ENCODE measurements at places on chromosomes 5 and 9.

DNA sequence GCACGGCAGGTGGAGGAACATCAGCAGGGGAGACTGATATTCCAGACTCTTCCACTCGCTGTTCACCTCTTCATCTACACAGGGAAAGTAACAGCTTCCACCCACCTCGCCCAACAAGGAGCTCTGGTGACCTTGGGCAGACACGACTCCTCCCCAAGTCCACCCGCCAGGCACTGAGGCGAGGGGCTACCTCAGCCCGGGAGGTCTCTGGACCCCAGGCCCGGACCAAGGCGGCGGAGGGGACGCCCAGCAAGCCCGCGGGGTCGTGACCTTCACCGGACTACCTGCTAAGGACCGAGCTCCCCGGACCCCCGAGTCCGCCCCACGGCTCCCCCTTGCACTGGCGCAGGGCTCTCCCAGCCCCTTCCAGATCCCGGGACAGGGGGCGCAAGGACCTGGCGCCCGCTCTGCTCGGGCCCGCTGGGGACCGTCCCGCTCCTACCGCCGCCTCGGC is 70.2 kb upstream of the LPCAT1 start:
- DNase-seq, result no peak

DNA sequence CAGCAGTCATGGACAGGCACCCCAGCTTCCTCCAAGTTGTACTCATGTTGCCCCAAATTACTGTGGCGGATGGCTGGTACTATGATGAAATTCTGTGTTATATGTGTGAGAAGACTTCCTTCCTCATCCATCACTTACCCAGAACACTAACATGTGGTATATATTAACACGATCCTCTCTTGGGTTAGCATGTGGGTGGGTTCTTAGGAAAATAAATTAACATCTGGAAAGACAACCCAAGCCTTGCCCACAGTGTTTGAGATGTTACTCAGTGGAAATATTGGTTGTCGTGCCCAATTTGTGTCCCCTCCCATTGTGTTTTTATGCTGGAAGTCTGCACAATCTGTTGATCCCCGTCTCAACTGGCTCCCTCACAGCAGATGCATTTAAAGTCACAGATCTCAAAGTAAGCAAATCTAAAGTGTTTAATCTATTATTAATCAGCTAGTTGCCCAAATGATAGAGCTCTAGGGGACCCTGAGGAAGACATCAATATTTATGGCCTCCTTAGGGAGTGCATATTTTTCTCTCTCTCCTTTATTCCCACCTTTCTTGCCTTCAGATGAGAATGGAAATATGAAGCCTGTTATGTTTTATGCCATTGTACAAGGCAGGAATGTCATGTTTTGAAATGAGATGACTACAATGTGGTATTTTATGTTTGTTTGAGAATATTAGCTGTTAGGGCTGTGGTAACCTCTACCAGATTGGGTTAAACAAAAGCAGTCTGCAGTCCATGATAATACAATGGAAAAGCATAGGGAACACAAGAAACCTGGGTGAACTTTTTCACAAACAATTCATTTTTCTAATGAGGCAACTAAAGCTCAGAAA is 93.9 kb downstream of the GRIA1 start:
- no peak for DNase-seq

GRCh38 chr9:6965566-6965965 is 207.8 kb downstream of the KDM4C start:
- DNase-seq, result no peak

DNA sequence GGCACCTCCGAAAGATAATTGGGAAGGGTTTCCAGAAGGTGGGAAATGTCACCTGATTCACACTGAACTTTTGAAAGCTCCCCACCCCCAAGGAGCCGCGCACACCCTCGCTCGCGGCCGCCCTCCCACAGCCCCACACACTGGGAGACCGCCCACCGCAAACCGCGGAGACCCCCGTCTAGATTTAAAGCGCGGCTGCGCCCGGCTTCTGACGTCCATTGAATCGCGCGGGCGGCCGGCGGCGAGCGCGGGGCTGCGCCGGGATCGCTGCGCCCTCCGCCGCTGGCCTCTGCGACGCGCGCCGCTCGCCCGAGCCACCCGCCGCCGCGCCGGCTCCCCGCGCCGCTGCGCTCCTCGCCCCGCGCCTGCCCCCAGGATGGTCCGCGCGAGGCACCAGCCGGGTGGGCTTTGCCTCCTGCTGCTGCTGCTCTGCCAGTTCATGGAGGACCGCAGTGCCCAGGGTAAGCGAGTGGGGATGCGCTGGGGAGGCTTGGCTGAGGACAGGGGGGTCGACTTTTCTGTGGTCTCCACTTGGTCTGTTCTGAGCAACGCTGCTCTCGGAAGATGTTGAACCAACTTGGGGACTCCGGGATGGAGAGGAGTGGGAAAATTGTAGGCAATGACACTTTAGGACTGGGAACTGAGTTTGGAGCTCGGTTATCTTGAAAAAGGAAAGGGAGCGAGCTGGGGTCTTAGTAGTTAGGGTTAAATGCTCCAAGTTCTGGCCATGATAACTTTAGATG is at the start of gene FST:
FST (plus strand) TSS at position 214 of the 743 bp plus-strand sequence; CDS start at position 377, 163 bp downstream.
- no peak for DNase-seq

- no peak for DNase-seq
Observed at GRCh38 chr5:1008451-1009358, at the start of gene NKD2. Gene NKD2, plus strand, starts transcription at chr5:1008802. Its CDS starts 256 bp downstream, at chr5:1009058.

- no peak for DNase-seq
Observed at GRCh38 chr5:40556811-40557210, 122.9 kb upstream of the PTGER4 start.

DNA sequence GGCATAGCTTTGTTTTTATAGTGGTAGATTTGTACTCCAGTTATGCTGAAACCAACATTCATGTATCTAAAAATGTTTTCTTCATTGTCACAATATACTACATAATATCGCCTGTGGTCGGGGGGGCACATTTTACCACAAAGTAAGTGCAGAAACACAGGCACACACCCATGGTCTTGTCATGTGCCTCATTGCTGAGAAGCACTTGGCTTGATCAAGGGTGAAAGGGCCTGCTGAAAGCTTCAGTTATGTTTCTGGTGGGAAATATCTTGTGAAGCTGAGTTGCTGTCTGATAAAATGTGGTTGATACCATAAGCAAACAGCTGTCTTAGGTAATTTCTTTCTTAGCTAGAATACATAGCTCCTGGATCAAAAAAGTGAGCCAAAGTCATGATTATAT is 393.1 kb downstream of the MAN2A1 start:
- no peak for DNase-seq

DNA sequence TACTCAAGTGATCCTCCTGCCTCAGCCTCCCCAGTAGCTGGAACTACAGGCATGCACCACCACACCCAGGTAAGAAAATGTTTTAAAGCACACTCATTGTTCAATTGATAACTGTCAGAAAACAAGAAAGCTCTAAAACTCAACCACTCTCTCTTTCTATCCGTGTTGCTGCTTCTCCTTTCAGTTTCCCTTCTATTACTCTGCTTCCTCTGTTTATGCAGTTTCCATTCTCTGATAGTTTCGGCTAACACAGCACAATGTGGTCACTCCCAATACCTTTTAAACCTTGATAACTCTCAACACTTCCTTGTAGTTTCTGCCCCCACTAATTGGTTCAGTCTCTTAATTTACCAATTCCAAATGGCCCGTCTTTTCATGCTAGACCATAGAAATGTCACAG is 59.2 kb upstream of the NR4A3 start:
- no peak for DNase-seq

DNA sequence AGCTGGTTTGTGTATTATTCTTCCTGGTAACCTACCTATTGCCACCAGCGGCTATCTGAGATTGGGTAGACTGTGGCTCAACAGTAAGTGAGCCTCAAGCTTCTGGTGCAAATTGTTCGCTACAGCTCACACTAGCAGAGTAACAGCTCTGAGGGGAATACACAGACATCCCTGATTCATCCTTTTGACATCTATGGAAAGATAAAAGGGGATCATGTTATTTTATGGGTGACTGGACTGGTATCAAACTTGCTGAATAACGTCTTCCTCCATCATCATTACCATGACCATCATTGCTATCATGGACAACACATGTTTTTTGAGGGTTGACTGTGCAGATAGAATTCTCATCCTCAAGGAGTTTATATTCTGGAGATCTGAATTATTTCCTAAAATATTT is 129.6 kb downstream of the PIK3R1 start:
- DNase-seq, result no peak

DNA sequence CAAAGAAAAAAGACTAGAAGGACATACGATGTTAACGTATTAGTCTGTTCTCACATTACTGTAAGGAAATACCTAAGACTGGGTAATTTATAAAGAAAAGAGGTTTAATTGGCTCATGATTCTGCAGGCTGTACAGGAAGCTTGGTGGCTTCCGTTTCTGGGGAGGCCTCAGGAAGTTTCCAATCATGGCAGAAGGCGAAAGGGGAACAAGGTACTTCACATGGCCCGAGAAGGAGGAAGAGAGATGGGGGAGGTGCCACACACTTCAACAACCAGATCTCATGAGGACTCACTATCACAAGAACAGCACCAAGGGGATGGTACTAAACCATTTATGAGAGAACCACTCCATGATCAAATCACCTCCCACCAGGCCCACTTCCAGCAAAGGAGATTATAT is 110.1 kb downstream of the CARTPT start:
- no peak for DNase-seq

DNA sequence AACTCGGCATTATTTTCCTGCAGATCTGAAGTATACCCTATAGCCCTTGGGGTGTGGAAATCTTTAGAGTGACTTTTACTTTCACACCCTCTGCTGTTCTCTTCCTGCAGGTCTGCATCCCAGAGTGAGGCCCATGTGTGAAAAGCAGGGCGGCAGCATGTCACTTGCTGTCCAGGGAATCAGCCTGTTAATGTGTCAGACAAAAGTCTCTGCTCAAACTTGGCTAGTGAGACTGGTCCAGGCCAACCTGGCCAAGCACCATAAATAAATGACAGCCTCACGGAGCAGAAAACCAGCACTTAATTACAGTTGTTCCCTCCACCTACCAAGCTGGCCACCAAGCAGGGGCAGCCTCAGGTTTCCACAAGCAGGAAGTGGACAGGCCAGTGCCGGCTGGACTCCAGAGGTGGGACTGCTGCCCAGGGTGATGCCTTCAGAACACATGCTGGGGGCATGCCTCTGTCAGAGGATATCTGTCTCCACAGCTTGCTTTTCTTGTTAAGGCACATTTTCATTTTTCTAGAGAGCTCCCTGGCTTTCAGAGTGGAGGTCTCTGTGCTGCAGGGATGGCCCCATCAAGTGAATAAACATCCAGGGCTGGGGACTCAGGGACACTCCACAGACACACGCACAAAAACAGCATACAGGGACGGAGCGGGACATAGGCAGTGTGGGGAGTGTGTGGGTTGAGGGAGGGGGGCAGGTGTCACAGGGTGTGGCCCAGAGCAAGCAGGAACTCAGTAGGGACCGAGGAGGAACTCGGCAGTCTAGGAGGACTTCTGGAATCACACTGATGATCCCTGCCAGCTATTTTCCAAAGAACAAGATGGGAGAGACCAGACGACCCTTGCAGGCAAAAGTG is 243.8 kb upstream of the IRX1 start:
- DNase-seq, result no peak

DNA sequence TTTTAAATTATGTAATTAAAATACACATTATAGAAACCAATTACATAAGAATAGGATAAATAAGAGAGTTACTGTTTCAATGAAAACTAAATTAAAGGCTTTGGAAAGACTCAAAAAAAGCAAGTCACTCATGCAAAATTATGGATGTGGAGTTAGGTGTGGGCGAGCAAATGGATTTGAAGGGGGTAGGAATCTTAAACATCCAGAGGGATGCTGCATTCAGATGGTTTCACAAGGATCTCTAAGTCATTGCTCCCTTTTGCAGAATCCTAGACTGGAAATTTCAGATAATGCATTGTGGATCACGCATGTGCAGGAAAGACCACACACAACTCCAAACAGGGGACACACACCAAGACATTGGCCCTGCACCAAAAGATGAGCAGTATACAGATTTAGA is 57.5 kb downstream of the DRD1 start:
- DNase-seq, result no peak

DNA sequence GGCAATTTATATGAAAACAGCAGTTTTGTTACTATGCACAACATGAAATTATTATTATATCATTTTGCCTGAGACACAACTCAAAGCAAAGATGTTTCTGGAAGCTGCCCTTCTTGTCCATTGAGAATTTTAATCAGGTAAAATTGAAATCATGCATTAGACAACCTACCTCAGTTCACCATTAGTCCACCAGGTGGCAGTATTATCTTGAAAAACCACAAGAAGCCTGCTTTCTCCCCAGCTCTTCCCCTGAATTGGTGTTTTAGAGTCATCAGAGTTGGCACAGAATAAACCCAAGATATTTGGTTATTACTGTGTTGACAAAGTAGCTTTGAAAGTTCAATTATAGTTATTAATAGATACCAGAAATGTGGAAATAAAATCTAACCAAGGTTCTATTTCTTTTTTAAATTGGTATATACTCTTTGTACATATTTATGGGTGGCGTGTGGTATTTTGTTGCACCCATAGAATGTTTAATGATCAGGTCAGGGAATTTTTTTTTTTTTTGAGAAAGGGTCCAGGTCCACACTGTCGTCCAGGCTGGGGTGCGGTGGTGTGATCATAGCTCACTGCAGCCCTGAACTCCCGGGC is 25.7 kb downstream of the UTP15 start:
- DNase-seq, result no peak

DNA sequence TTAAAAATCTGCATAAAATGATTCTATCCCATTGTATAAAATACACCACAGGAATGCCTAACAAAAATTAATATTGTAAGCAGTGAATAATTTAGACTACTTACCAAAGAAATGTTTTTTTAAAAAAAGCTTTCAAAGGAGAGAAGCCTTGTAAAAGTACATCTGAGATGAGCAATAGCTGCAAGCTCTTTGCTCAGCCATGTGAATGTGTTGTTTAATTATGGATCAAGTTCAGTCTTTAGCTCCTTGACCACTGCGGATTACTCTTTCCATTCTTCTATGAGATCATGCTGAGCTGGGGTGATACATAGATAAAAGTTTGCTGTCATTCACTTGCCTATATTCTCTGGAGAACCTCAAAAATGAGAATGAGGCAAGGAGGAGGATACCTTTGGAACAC is 782.4 kb upstream of the ZNF608 start:
- DNase-seq, result no peak

- no peak for DNase-seq
Observed at GRCh38 chr5:68627001-68627400, 411.4 kb downstream of the PIK3R1 start.

- DNase-seq, result no peak
Observed at GRCh38 chr5:169938439-169938838, 41.9 kb downstream of the INSYN2B start.

DNA sequence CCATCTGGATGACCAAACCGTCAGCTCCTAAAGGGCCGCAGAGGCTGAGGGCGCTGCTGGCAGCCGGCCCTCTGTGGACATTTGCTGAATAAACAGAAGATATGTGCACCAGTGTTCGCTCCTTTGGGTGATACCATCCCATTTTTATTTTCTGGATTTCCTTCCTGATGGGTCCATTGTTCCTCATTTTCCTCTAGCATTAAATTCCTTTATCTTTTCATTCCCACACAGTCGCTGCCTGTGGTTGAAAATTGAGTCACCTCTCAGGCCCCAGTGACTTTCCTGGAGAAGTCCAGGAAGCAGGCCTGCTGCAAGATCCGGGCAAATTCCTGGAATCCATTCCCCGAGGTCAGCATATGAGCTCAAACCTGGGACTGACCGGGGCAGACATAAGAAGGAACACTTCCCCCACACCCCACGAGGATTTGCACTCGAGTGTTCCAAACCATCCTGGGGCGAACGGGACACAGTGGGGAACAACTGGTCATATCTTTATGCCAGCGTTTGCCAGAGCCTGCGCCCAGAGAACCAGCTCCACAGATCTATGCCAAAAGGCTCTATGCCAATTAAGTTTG is 86.7 kb upstream of the PCA3 start:
- DNase-seq, result no peak

- peak; percentile 52 for DNase-seq
Observed at GRCh38 chr9:131676431-131676972, 63.4 kb downstream of the RAPGEF1 start.

Measured in activated effector memory CD4-positive, alpha-beta T cell treated with Interleukin-2 at 50 U/mL for 16 hours (primary cell).